ENCODE measurements at places on chromosomes 7 and 10.

- no peak for DNase-seq
Measured at GRCh38 chr7:47670729-47671128, 88.8 kb upstream of the TNS3 start.

DNA sequence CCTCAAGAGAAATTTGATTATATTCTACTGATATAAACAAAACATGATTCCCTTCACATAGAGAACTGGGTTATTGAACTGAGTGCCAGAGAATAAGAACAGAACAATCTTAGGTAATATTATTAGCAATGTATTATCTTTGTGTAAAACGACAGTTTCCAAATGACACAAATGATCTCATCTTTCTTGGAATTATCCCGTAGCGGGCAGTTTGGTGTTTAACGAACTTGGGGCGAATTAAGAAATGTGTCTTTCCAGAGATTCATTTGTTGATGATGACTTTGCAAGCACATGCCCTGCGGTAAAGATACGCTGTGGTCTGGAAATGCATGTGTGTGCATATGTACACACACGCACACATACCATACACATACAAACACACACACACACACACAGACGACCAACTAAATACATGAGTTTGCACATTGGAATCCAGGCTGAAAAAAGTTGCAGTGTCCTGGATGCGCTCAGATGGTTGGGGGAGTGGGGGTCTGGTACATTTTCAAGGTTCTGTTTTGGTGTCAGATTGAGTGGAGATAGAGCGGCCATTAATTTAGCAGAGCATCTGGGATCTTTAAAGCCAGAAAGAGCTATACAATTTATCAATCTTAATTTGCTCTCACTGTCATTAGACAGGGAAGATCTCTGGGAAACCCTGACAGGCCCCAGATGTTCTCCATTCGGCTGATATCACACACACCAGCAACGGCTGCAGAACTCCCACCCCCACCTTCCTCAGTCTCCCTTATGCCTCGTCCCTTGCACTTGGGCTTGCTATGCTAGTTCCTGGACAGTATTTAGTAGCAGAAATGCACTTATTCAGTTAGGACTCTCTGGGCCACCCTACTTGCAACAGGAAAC, 112.4 kb upstream of the FAM171A1 start:
- no peak for DNase-seq

GRCh38 chr10:46787321-46787615, 124.0 kb upstream of the PTPN20 start:
- no peak for DNase-seq

GRCh38 chr10:15857107-15857575, 3.2 kb downstream of the MINDY3 start:
- DNase-seq, result no peak

GRCh38 chr7:4840079-4840501, 21.7 kb downstream of the PAPOLB start:
- no peak for DNase-seq

DNA sequence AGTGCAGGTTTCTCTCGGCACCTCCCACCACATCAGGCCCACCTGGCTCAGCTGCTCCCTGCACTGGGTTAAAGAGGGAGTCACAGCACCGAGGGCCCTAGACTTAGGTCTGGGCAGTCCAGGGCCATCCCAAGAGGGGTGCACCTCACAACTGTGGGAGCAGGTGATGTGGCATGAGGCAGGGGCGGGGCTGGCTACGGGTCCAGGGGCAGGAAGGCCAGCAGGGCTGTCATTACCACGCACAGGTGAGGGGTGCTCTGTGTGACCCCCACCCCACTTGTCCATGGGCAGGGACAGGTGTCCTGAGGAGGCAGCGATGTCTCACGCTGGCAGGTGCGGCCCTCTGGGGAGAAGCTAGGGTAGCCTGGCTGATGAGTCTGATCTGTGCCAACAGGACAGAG, 40.5 kb upstream of the DPYSL4 start:
- no peak for DNase-seq

GRCh38 chr10:112953174-112954159, 3.4 kb downstream of the TCF7L2 start:
- no peak for DNase-seq

- no peak for DNase-seq
Measured at GRCh38 chr7:75658369-75658768, 80.4 kb downstream of the HIP1 start.

DNA sequence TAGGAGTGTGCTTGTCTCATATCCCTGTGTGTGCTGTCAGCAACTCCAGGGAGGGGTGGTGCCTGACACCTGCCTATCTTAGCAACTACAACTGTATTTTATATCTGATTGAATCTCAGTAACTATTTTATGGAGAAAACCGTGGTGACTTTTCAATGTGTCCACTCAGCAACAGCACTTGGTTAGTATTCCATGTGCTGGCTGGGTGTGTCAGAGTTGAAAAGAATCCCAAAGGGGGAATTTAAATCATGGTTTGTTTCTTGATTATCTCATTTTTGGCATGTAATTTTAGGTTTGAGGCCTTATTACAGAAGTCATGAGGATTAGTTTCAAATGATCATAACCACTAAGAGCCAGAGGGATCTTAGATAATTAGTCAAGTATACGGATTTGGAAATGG, 425.7 kb upstream of the FZD8 start:
- DNase-seq, result no peak

- DNase-seq, result no peak
Measured at GRCh38 chr10:103917302-103918052, 507 bp downstream of the STN1 start.

- no peak for DNase-seq
Measured at GRCh38 chr10:1132584-1132983, 76.4 kb downstream of the WDR37 start.

GRCh38 chr10:108132303-108132702, 967.8 kb upstream of the SORCS1 start:
- no peak for DNase-seq

- DNase-seq, result no peak
Measured at GRCh38 chr10:3053155-3053554, 14.2 kb upstream of the PFKP start.
